ENCODE measurements at places on chromosomes 3 and 15.

GRCh38 chr3:129051871-129052340 lies 8.7 kb upstream of the GP9 start:
- peak; percentile 48 for DNase-seq

GRCh38 chr15:41967506-41968206 lies 4.7 kb downstream of the EHD4 start:
- peak; percentile 33 for DNase-seq

- no peak for DNase-seq
These were observed 28.7 kb downstream of the PFN2 start for GRCh38 chr3:149941946-149942345.

DNA sequence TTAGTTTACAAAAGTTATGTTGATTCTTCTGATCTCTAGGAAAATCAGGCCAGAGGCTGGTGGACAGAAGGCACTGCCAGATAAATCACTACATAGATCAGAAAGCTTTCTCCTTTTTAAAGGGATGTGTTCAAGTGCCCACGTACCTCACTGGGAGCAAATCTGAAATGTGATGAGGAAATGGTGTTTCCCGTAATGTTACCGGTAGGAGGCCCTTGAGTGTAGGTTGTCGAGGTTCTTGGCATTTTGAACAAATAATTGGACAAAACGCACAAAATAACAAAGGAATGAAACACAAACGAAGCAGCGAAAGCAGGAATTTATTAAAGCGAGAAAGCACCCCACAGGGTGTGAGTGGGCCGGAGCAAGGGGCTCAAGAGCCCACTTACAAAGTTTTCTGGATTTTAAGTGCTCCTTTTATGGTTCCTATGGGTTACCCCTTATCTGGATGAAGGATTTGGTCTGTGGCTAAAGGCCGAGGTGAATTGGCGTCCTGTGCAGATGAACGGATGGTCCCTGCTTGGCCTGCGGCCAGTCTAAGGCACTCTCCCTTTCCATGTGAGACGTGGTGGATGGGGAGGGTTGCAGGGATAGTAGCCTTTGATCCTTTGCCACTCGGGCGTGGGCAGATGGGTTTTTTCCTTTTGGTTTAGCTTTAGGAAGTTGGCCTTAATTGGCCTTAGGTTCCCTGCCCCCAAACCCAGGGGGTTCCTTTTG lies 1.0 kb downstream of the SNX1 start:
- DNase-seq = peak; percentile 46

- no peak for DNase-seq
These were observed 26.6 kb downstream of the SLC28A1 start for GRCh38 chr15:84910928-84911623.

DNA sequence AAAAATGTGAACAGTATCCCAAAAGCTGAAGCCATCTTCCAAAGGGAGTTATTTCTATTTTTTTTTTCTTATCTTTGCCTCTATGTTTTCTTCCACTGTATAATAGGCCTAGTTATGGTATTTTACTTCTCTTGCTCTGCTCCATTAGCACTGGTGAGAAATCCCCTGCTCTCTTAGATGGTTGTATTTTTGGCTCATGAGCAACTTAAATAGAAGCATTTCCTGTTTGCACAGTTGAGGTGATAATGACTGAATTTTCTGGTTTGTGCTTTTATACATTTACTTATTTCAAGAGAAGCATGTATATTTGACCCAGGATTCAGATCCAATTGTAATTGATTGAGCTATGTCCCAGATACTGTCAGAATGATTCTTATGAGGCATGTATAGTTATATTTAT lies 61.6 kb upstream of the CD200R1L start:
- DNase-seq = no peak

GRCh38 chr15:91225741-91226140 lies 125.7 kb downstream of the SV2B start:
- DNase-seq = no peak

DNA sequence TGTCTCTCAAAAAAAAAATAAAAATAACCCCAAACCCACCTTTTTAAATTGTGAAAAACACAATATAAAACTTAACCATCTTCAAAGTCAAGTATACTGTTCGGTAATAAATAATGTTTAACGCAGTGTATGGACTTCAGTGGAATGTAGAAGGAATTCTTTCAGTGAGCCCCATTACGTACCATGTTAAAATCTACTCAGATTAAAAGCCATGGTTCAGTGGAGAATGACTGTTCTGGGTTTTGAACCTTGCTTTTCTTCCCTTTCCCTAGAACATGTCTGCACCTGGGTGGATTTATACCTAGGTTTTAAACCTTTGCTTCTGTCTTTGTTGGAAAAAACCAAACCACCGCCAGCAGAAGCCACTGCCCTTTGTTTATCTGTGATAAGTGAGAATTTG lies 27.5 kb downstream of the DAG1 start:
- DNase-seq = no peak

GRCh38 chr3:31546162-31546561 lies 13.4 kb downstream of the STT3B start:
- no peak for DNase-seq

GRCh38 chr3:155069729-155070128 lies 10.4 kb upstream of the MME start:
- no peak for DNase-seq

DNA sequence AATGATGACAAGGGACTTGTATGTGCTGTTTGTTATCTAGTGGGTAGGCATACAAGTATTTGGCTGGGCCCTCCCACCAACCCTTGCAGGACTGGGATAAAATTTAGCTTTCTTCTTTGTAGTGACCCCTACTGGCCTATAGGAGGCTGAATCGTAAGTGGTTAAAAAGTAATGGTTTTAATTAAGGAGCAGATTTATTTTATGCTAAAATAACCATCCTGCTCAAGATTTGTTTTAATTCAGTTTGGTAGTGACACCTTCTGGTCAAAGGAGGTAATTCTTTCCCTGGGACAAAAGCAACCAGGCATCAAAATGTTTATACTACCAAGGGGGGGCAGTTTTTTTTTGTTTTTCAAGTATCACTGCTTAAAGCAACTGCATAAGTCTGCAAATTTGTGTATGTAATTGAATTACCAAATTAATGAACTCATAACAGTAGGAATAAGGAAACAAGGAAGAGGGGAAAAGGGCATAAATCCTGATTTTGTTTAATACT lies 70.7 kb downstream of the TOP2B start:
- peak; percentile 58 for DNase-seq

Measured in endodermal cell (in vitro differentiated cells).